ENCODE measurements at places on chromosomes 1 and 21.

DNA sequence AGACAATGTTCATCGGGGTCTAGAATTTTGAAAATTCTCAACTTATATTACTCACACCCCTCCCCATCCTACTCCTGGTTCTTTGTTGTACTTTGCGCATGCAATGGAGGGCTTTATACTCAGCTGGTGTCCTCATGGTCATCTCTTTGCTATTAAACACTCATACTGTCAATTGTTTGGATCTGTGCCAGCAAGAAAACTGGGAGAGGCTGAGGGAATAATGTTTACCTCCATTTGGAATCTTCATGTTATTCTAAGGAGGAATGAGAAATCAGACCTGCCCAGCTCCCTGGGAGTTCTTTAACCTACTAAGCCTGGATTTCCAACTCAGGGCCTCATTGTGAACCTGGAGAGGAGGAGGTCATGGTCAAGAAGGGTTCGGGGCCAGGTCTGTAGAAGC lies 143.9 kb upstream of the DNAH14 start:
- no peak for DNase-seq

- no peak for DNase-seq
Observed at GRCh38 chr1:241343956-241344355, 13.0 kb downstream of the RGS7 start.

- DNase-seq: no peak
Observed at GRCh38 chr1:58331156-58331555, 215.4 kb downstream of the OMA1 start.

- DNase-seq: peak; percentile 54
Observed at GRCh38 chr1:10693497-10694273, 102.8 kb downstream of the CASZ1 start.

- DNase-seq: no peak
Observed at GRCh38 chr1:59570524-59570923, 244.2 kb upstream of the HOOK1 start.

DNA sequence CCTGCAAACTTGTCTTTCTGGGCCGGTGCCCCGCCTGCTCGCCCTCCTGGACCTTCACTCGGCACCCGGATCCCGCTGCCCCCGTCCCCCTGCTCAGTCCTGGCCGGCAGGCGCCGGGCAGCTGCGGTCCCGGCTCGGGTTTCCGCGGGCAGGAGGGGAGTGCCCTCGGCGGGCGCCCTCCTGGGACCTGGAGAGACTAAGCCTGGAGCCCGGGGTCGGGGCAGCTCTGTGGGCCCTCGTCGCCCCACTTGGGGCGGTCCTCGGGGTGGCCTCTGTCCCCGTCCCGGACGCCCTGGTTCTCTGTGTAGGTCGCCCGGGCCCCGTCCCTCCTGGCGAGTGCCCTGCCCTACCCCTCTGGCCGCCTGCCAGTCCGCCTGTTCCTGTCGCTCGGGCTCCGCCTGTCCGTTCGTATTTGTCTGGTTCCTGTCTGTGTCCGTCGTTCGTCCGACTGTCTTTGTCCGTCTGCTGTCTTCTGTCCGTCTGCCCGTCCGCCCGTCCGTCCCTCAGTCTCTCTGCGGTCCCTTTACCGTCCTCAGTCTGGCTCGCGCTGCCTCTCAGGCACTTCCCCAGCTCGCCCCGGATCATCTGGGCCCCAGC lies 490 bp downstream of the SERINC2 start:
- DNase-seq: peak; percentile 66

DNA sequence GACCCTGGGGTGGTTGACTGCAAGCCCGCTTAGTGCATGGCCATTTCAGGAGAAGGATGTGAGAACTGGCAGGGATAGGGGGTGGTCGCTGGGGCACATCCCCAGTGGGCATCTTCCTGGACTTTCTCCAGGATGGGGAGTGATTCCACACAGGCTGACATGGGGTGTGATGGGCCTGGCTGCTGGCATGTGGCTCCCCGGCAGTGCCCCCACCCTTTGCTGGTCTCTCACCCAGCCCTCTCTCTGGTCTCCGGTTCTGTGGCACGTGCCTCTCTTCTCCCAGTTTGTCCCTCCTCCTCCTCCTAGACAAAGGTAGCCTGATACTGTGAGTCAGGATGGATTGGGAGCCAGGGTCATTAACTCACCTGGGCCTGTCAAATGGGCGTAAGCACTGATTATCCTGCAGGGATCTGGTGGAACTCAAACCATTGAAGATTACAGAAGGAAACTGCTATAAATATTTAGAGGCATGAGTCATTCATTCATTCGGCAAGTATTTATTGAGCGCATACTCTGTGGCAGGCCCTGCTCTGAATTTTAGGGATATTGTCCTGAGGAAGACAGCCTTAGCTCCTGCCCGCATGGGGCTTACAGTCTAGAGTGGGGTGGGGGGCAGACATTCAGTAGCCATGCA lies 23.6 kb upstream of the EPS8L3 start:
- no peak for DNase-seq

- DNase-seq: no peak
Observed at GRCh38 chr1:23194119-23194984, 22.9 kb downstream of the HTR1D start.

DNA sequence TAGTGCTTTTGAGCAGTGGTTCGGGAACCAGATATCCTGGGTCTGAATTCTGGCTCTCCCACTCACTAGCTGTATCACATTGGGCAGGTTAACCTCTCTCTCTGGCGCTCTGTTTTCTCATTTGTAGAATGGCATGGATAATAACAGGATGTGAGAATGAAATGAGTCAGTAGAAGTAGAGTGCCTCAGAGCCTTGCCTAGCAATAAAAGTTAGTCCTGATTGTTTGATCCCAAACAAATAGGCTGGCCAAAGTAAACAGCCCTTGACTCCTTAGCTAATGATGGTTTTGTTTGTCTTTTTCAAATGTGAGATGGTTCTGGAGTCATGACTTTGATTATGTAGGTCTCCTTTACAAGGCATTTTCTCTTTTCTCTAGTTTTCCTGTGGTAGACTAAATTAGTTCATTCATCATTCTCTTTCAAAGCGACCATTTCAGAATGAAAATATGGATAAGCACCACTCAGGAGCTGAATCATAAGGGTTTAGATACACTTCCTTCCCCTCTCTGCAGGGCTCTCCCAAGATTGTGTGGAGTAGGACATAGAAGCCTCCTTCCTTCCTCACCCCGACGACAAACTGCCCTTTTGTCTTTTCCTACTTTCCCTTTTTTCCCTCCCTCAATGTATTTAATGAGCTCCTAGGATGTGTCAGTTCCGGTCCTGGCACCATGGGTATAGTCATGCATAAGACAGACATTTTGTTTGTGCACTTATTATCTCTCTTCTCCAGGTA lies 23.1 kb downstream of the KIAA0040 start:
- no peak for DNase-seq

DNA sequence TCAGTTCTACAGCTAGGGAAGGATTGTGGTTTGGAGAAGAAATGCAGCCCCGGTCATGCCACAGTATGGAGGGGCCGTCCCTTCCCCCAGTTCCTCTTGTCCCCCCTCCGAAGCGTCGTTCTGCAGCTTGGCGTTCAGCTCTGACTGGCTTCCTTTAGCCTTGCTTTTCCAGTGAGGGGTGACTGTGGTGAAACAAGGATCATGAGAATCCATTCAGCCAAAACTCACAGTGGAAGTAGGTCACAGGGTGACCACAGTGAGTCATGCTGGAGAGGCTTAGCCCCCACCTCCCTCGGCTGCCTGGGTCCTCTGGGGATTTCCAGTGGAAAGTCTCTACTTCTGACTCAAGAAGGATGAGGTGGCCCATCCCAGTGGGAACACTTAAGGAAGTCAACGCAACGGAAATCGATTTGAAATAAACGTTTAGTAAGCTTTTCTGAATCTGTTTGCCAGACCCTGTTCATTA lies 37.3 kb upstream of the COL6A2 start:
- DNase-seq: no peak

DNA sequence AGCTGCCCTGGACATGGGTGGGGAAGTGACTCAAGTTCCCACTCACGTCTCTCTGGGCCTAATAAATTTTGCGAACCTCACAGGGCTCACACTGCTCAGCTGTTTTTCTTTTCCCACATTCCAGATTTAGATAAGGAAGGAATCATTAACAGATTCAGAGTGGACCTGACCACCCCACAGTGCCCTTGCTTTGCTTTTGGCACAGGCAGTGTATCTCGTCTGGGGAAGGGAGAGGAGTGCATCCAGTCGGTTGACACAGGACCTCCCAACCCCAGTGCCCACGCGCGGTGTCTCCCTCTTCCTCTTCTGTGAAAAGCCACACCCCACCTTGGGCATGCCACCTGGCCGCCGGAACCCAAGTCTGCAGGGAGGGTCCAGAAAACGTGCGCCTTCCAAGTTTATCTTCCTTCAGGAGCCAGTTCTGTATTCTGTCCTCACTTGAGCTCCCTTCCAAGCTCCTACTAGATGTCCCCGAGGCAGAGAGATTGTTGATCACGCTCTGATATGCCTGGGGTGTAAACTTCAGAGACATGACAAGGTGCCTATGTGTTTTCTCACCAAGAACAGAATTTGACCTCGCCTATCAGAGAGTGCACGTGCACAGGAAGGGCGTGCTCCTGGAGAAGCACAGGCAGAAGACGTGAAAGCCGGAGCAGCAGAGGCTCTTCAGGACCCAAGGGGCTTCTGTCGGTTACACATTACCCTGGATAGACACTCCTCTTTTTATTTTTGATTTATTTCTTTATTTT lies 9.5 kb upstream of the SLC2A5 start:
- no peak for DNase-seq

GRCh38 chr21:27681038-27681437 lies 714.1 kb upstream of the ADAMTS5 start:
- DNase-seq: no peak

DNA sequence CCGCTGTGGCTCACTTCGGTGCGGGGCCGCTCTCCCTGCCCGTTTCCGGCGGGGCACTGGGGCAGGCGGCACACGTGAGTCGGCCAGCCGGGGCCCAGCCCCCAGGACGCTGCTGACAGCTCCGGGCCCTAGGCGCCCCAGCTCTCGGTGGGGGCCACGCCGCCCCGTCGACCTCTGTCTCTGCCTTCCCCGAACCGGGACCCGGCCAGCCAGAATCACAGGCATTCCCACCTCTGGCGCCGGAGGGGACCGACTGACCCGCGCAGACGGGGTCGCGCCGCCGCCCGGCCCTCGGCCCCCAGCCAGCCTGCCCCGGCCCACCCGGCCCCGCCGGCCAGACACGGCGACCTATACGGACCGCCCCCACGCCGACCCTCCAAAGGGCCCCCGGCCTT lies 755 bp downstream of the SCMH1 start:
- DNase-seq: peak; percentile 64

DNA sequence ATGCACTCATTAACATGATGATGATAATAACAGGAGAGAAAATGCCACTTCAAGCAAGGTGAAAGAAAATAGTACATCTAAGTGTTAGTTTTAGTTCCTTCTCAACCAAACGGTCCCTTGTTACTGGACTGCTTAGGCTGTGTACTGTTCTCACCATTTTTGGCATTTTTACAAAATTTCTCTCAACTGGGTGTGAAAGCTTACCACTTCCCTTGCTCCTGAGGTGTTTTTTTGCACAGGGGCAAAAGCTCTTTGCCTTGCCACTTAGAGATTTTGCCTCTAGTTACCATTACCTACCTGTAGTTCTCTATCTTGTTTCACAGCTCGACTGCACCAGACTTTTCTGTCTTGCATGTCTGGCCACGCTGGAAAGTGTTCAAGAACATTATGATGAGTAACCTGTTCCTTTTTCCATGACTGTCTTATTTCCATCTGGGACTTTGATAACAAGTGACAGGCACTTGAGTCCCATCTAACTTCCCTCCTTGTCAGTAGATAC lies 10.7 kb downstream of the NEK7 start:
- DNase-seq: no peak

GRCh38 chr1:44785029-44785380 lies 3.0 kb downstream of the BEST4 start:
- DNase-seq: no peak

DNA sequence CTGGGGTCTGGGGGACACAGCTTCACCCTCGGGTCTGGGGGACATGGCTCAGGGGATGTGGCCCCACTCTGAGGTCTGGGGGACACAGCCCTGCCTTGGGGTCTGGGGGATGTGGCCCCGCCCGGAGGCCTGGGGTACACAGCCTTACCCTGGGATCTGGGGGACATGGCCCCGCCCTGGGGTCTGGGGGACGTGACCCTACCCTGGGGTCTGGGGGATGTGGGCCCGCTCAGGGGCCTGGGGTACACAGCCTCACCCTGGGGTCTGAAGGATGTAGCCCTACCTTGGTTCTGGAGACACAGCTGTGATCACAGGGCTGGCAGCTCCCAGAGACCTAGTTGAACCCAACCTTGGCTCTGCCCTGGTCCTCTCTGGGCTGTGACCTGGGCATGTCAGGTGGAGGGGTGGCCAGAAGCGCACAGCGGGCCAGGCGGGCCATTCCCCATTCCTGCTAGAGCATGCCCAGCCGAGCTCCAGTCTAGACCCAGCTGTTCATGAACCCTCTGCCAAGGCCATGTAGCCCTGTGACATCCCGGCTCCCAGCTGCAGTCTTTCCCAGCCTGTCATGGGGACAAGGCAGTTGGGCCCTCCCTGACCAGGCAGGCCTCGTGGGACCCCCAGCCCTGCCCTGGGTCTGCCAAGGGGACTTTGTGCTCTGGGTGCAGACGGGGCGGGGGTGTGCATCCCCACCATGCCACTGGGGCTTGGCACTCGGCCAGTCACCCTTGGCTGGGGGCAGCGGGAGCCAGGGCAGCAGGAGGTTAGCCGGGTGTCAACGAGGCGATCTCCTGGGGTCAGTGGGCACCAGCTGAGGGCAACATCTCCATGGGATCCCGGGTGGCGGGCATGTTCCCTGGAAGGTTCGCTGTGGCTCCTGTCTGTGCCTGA lies 43.9 kb downstream of the WNT9A start:
- no peak for DNase-seq

Measured in HuH-7.5 (cell line).